ENCODE measurements at places on chromosomes 7 and 10.

DNA sequence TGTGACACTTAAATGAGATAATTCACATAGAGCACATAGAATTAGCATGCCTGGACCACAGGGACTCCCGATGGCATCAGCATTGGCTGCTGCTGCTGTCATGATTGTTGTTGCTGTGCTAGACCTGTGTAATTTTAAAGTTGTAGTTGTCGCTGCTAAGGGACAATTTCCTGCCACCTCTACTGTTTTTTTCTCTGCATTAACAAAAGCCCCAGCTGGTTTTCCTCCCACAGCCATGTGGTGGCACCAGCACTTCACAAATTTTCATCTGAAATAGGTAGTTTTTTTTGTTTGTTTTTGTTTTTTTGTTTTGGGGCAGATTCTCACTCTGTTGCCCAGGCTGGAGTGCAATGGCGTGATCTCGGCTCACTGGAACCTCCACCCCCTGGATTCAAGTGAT lies 25.4 kb upstream of the PRXL2A start:
- no peak for DNase-seq

DNA sequence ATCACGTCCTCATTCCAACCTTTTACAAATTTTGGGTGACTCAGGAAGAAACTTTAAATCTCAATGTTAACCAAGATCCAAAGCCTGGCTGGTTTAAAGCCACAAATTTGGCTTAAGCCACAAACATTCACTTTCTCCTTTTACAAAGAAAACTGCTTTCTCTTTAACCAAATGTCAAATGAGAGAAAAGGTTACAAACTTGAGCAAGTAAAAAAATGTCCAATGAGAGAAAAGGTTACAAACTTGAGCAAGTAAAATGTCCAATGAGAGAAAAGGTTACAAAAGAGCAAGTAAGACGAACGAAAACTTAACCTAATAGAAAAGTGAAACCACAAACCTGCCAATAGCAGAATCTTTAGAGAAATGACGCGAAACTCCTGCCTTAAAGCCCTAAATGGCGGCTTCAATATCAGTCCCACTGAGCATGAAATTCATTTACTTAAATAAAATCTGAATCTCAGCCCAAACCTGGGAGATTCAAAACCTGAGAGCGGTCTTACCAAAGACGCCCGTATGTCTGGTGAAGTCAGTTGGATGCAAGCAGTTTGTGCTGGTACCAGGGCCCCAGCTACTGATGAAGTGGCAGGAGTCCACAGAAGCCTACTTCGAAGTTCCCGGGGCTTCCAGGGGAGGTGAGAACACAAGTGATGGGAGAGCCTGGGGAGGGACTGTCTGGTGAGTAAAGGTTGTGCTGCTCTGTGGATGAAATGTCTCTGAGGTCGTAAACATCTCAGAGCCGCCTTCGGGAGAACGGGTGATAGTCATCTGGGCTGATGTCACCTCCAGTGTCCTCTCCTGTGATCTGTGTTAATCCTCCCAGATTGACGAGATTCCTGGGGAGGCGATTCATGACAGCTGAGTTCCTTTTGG lies 74.6 kb downstream of the PAXIP1 start:
- no peak for DNase-seq

GRCh38 chr7:7565746-7566650 lies 686 bp upstream of the MIOS start:
- DNase-seq: no peak

DNA sequence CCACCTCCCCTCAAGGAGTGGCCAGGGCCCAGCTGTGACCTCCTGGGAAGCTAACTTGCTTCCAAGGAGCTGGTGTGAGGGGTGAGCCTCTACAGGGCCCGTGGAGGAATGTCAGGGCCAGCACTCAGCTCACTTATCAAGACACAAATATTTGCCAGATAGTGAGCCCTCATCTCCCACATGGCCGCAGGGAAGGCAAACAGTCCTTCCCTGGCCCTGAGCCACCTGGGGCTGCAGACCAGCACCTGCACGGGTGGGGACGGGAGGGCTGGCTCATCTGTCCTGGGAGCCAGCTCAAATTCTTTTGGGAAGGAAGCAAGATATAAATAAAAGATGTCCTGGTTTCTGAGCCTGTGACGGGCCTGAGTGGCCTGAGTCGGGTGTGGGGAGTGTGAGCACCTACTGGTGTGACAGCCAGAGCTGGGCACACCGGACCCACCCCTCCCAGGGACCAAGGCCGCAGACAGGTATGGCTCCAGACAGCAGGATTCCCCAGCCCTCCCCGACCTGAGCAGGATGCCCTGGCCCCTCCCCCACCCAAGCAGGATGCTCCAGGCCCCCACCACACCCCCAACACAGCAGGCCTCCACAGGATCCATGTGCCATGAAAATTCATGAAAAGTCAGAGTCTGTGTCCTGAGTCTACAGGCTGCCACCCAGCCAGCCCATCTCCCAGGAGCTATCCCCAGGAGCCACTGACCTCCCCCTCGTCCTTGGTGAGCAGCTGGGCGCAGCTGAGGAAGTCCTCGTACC lies 148.0 kb downstream of the MAPK8 start:
- no peak for DNase-seq

GRCh38 chr10:110535958-110536891 lies 31.3 kb upstream of the SMC3 start:
- peak; percentile 80 for DNase-seq

GRCh38 chr10:4532976-4533375 lies 293.0 kb upstream of the AKR1E2 start:
- DNase-seq: no peak

DNA sequence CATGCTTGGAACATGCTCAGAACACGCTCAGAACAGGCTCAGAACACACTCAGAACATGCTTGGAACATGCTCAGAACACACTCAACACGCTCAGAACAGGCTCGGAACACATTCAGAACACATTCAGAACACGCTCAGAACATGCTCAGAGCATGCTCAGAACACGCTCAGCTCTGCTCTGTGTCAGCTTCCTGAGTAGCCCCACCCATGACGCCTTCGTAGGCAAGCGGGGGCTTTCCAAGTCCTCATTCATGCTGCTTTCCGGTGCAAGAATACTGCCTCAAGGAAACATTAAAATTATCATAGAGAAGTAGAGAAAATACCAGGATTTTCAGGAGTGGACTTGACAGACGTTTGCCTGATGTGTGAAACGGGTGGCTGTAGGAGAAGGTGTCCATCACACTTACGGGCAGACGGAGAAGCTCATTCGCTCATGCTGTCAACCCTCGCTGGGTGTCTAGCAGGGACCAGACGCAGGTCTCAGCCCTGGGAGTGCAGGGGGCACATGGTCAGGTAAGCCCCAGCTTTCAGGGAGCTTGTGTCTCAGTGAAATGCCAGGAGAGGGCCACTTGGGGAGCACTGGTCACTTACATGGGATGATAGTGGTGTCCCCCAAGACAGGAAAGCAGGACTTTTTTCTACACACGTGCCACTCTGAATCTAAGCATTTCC lies 24.7 kb downstream of the EN2 start:
- no peak for DNase-seq

GRCh38 chr7:3408814-3409595 lies 108.0 kb downstream of the SDK1 start:
- no peak for DNase-seq

- no peak for DNase-seq
Observed at GRCh38 chr7:103121641-103122040, 27.3 kb downstream of the NAPEPLD start.

DNA sequence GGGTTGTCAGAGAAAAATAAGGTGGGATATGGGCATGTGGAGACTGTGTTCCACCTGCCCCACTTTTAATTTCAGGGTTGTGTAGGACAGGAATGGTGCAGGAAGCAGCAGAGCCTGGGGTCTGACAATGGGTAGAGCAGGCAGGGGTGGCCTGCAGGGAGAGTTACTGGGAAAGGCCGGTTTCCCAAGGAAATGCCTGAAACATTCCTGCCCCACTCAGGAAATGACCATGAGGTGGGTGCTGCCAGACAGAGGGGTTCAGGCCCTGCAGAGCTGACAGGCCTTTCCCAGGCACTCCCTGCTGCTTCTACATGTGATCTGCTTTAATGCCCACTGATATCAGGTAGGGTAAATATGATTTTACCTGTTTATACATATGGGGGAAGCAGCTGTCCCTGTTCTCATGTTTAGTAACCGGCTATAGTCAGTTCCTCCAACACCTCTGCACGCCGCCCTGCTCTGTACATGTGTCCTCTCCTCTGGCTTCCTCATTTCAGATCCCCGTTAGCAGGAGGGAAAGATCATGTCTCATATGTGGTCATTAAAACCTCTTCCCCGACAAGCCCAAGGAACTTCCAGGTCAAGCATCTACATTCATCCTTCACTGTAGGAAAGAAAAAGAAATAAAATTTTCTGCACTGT lies 118.6 kb upstream of the PRSS58 start:
- DNase-seq: no peak

DNA sequence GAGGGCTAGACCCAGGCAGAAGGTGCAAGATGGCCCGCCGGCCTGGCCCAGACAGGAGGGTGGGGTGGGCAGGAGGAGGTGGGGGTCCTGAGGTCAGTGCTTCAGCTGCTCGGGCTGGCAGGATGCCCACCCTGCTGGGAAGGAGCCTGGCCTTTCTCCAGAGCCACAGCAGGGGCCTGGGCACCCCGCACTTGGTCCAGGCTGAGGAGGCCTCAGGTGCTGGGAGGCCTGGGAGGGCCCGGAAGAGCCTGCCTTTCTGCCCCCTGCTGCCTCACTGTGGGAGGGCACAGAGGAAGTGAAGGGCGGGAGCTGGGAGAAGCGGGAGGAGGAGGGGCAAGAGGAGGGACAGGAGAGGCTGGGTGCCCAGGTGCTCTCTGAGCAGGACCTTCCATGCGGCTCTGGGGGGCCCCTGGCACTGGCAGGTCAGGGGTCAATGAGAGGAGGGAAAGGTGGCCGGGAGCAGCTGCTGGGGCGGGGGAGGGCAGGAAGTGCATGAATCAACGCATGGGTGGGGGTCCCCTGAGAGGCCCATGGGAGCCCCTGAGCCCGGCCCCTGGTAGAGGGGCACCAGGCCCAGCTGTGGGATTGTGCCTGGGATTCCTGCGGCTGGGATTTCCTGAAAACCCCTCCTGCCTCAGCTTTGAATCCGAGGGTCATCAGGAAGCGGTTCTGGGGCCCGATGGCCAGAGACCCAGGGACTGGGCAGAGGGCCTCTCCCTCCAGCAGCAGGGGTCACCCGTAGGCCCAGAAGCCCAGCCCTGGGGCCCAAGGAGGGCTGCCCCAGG lies 49.9 kb downstream of the PWWP2B start:
- peak; percentile 63 for DNase-seq

DNA sequence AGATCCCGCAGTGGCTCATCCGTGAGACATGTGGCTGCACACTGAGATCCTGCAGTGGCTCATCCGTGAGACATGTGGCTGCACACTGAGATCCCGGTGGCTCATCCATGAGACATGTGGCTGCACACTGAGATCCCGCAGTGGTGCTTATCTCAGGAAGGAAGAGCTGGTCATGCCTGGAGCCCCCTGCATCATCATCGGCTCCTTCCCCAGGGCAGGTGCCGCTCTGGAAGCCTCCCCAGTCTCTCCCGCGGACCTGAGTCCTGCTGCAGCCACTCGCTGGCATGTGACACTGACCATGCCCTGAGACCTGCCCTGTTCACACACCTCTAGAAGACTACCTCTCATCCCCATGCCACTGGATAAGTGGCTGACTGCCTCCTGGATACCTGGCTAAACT lies 181.3 kb downstream of the PTPRN2 start:
- no peak for DNase-seq

Data from stimulated activated CD8-positive, alpha-beta memory T cell treated with anti-CD3 and anti-CD28 coated beads, Interleukin-15, amount 100 ng/mL, for 48 hours (primary cell).